Keratinocyte (primary cell): ENCODE measurements at places on chromosomes 13 and 19.
A peak's percentile ranks its signal among the peaks of the same experiment; 100 is the strongest.

DNA sequence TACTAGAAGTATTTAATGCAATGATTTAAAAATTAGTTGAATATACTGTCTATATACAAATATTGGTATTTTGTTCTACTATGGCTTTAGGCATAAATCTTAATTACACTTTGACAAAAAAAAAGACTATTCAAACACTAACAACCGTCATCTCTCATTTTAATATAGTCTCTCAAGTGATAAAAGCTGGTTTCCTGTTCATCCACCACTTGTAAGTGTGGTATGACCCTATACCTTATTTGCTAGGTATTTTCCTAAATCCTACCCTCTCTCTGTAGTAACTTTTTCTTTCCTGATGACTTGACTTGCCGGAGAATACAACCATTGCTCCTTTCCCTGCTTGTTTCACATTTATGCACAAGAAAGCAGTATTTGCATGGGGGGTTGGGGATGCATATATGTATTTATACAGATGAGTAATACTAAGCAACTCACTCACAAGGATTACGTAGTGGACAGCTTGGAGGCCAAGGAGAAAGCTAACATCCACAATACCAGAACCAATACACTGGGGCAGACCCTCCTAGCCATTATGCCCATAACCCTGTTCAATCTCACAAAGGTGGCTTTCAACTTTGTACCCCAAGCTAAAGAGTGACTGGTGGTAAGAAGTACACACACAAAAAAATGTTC lies 12.7 kb upstream of the EFNB2 start:
- no peak for DNase-seq

DNA sequence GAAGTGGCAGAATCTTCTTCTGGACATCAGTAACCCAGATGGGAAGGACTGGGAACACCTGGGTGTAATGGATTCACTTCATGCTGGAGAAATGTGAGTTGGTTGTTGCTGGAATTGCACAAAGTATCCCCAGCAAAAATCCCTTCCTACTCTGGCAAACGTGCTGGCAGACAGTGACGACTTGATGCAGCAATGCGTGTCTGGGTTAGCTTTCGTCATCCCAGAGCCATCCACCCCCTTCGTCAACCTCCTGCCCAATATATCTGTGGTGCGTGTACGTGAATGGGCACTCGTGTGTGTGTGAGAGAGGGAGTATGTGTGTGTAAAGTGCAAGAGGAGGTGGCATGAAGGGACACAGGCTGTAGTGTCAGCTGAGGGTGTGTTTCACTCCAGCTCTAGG lies 70.9 kb downstream of the TM9SF2 start:
- no peak for DNase-seq

GRCh38 chr19:7391218-7391670 lies 42.5 kb downstream of the ARHGEF18 start:
- DNase-seq: peak; percentile 82

GRCh38 chr13:30371649-30372265 lies 50.5 kb upstream of the UBE2L5 start:
- no peak for DNase-seq

DNA sequence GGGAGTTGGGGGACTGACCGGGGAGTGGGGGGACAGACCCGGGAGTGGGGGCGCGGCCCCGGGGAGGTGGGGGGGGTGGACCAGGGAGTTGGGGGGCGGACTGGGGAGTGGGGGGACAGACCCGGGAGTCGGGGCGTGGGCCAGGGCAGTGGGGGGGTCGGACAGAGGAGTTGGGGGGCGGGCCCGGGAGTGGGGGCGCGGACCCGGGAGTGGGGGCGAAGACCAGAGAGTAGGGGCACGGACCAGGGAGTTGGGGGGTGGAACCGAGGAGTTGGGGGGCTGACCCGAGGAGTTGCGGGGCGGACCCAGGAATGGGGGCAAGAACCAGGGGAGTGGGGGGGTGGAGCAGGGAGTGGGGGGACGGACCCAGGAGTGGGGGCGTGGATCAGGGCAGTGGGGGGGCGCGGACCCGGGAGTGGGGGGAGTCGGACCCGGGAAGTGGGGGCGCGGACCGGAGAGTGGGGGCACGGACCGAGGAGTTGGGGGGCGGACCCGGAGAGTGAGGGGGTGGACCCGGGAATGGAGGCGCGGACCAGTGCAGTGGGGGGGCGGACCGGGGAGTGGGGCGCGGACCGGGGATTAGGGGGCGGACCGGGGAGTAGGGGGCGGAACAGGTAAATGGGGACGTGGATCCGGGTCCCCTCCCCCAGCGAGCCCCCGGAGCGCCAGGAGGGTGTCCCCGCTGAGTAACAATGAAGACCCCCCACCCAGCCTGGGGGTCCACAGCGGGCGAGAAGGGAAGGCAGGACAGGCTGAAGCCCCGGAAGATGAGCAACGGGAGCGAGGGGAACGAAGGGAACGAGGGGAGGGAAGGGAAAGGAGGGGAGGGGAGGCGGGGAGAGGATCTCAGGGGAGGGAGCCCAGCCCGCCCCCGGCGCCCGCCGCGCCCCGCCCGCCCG lies 589 bp downstream of the R3HDM4 start:
- DNase-seq: no peak

- peak; percentile 17 for DNase-seq
Measured at GRCh38 chr13:53250272-53250875, 221.8 kb downstream of the OLFM4 start.

- DNase-seq: no peak
Measured at GRCh38 chr19:40763963-40764362, 11.4 kb upstream of the MIA start.

DNA sequence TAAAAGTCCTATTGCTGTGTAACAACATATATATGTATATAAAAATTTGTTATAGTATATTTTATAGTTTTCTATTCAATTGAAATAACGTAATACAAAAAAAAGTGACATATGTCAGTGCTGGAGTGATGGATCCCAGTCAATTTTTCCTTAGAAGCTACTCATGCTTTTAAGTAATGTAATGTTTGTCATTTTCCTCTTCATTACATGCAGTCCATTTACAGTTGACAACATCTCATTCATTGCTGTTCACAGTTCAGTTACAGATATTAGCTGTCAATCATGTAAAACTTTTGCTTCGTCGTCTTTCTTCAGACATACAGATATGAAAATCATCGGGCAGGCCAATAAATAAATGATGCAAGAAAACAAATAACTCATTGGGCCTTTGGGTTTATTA lies 525.1 kb upstream of the PRR20A start:
- no peak for DNase-seq

GRCh38 chr13:66415444-66415843 lies 814.7 kb downstream of the PCDH9 start:
- no peak for DNase-seq

DNA sequence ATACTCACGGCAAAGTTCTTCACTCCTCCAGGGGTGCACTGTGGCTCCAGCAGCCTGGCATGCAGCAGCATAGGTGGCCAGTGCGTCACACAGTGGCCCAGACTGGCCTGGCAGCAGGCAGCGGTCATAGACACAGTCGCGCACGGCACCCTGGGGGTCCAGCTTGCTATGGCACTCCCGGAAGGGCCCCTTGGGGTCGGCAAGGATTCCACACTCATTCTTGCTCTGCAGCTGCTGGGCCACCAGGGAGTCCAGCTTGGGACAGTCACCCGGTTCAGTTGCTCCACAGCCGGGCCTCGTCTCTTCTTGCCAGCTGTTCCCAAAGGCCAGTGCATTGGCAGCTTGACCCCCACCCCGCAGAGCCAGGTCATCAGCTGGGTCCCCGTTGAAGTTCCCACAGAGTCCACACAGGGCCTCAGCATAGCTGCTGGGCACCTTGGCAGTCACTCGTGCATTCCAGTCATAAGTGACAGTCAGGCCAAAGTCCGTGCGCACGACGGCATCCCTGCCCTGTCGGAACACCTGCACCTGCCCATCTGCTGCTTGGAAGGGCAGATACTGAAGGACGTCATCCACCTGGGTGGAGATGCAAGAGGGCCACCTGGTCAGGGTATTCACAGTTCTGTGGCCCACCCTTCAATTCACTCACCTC lies 20.6 kb downstream of the FCGBP start:
- no peak for DNase-seq

DNA sequence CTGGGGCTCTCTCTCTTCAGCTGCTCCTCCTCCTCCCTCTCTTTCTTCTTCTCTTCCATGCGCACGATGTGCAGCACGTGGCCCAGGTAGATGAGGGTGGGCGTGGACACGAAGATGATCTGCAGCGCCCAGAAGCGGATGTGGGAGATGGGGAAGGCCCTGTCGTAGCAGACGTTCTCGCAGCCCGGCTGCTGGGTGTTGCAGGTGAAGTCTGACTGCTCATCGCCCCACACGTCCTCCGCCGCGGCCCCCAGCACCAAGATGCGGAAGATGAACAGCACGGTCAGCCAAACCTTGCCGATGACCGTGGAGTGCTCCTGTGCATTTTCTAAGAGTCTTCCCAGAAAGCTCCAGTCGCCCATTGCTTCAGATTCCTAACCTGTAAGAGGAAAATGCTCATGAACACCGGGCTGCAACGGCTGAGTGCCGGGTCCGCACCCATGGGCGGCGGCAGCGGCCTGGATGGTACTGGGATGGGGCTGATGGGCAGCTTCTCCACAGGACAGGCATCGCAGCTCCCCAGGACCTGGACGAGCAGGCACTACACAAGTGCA lies 17.8 kb downstream of the GJA3 start:
- DNase-seq: no peak

GRCh38 chr19:7916955-7917266 lies 2.3 kb downstream of the TGFBR3L start:
- DNase-seq: no peak

DNA sequence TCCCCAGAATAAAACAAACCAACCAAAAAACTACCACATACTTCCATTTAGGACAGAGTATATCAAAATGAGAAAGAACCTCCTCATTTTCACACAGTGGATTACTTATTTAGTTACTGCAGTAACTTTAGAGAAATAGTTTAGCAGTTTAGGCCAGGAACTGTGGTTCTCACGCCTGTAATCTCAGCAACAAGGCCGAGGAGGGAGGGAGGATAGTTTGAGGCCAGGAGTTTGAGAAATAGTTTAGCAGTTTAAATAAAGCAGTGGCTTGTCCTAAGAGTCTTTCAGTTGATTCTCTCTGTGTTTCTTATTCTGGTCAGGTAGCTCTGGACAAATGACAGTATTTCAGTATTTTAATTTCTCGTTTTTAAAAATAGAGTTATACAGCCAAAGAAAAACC lies 9.4 kb downstream of the HMGB1 start:
- no peak for DNase-seq

- no peak for DNase-seq
Measured at GRCh38 chr19:41871573-41872383, 5.3 kb upstream of the CD79A start.

DNA sequence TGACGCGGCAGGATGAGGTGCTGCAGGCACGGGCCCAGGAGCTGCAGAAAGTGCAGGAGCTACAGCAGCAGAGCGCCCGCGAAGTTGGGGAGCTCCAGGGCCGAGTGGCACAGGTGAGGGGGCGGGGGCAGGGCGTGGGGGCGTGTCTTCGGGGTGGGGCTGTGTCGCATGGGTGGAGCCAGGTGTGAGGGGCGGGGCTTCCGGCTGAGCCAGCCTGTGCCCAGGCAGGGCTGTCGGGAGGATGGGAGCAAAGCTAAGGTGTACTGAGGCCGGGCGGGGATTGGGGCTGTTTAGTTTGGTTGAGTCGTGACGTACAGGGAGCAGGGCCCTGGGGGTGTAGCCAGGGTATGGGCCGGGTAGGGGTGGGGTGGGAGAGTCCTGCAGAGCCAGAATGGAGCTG lies 62.3 kb downstream of the KCNC3 start:
- DNase-seq: no peak

- DNase-seq: no peak
Measured at GRCh38 chr19:1590641-1591397, 1.8 kb downstream of the MBD3 start.

- DNase-seq: no peak
Measured at GRCh38 chr13:53520132-53520531, 491.5 kb downstream of the OLFM4 start.

DNA sequence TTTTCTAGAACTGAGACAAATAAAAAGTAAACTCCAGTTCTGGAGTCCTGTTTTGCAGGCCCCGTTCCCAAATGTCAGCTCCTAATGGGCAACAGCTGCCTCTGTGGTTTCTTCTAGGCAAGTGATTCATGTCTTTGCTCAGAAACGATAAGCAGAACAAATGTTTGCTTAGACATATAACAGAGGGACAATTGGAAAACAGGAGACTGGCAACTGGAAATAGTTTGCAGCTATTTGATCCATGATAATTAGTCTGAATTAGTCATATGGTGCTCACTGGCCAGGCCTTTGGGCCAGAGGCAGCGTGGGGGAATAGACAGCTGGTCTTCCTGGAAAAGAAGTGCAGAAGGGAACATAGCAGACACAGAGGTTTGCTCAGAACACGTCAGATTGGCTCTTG lies 29.2 kb upstream of the TSHZ3 start:
- DNase-seq: no peak

- DNase-seq: no peak
Measured at GRCh38 chr13:80337288-80338081, 3.4 kb downstream of the SPRY2 start.

DNA sequence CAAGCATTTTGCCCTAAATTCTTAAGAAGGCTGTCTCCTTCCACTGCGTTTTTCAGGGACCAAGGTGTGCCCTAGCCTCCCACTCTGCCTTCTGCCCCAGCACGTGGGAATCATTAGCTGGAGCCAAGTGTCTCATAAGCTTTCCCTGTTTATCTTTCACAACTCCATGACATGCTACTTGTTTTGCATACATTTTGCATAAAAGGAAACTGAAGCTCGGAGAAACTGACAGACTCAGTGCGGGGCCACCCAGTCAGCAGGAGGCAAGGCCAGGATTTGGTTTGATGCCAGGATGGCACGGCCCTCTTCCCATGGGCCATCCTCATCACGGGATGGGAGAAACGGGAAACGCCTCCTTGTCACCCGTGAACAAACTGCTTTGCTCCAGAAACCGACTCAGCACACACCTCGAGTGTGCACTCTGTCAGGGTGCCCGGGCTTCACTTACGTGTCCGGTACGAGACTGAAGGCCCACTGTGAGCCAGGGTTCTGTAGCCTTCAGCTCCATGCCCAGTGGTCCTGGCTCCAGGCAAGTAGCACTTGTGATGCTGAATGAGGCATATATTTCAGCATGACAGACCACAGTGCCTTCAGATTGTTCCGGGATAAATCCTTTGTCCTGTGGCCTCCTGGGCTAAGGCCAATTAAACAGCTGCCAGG lies 9.6 kb downstream of the CEBPA start:
- no peak for DNase-seq

GRCh38 chr13:24233351-24233901 lies 72.9 kb downstream of the SPATA13 start:
- DNase-seq: no peak

GRCh38 chr13:29844441-29844840 lies 6.0 kb downstream of the UBL3 start:
- no peak for DNase-seq

- DNase-seq: no peak
Measured at GRCh38 chr19:8423817-8424223, 10.7 kb downstream of the MARCHF2 start.
